ENCODE measurements at places on chromosomes 7 and 10.

- DNase-seq = no peak
Measured at GRCh38 chr10:106999118-106999707, 165.3 kb downstream of the SORCS1 start.

- DNase-seq = no peak
Measured at GRCh38 chr7:110940756-110941155, 150.2 kb upstream of the LRRN3 start.

DNA sequence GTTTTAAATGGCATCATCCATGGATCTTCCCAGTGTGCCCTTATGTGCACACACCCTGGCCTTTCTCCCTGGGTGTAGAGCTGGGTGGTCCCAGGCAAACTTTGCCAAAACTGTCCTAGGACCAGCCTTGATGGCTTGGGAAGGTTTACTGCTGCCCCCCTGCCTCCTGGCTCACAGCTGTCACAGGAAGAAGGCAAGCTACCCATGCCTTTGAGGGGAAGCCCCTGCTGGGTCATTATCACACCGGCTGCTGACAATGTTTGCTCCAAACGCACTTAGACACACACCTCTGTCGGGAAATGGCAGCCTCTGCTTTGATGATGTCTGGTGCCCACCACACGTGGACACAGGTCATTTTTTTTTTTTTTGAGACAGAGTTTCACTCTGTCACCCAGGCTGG lies 25.2 kb upstream of the FIGNL1 start:
- no peak for DNase-seq

DNA sequence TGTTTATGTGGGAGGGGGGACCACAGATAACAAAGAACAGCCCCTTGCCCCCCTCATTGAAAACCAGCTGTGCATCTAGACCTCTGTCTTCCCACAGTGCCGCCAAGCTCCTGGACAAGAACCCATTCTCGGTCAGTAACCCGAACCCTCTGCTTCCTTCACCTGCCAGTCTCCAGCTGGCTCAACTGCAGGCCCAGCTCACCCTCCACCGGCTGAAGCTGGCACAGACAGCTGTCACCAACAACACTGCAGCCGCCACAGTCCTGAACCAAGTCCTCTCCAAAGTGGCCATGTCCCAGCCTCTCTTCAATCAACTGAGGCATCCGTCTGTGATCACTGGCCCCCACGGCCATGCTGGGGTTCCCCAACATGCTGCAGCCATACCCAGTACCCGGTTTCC lies 91.0 kb upstream of the PDCD4 start:
- no peak for DNase-seq

DNA sequence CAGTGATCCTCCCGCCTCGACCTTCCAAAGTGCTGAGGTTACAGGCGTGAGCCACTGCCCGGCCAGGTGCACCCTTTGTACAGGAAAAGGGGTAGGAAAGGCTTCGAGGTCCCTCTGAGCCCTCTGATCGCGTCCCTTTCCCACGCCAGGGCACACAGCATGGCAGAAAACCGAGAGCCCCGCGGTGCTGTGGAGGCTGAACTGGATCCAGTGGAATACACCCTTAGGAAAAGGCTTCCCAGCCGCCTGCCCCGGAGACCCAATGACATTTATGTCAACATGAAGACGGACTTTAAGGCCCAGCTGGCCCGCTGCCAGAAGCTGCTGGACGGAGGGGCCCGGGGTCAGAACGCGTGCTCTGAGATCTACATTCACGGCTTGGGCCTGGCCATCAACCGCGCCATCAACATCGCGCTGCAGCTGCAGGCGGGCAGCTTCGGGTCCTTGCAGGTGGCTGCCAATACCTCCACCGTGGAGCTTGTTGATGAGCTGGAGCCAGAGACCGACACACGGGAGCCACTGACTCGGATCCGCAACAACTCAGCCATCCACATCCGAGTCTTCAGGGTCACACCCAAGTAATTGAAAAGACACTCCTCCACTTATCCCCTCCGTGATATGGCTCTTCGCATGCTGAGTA lies 871 bp downstream of the POP7 start:
- DNase-seq = no peak

GRCh38 chr7:37333075-37333474 lies 115.6 kb downstream of the ELMO1 start:
- no peak for DNase-seq

- DNase-seq = no peak
Measured at GRCh38 chr7:101308245-101309085, 13.1 kb downstream of the IFT22 start.

- no peak for DNase-seq
Measured at GRCh38 chr10:34298346-34298818, 516.7 kb downstream of the PARD3 start.
